ENCODE measurements at places on chromosomes 4 and X. TPM values are rescaled to one million over a fixed set of nuclear protein-coding genes. Genes with fewer than 3 reads are reported as not detected.

Gene SMS
- 27.2 TPM for total RNA-seq

Gene BGN
- total RNA-seq = not detected

GRCh38 chrX:56025872-56026571 is 206.1 kb upstream of the KLF8 start:
- no peaks in the 10 kb centered on the region for H3K36me3 ChIP-seq
- peaks cover 15% of the 10 kb centered on the region for H3K4me1 ChIP-seq
- no peak overlapping the region for H3K27ac ChIP-seq
- no peak overlapping the region for H3K4me3 ChIP-seq
- H3K27me3 ChIP-seq = no peaks in the 10 kb centered on the region
- no peak for DNase-seq

DNA sequence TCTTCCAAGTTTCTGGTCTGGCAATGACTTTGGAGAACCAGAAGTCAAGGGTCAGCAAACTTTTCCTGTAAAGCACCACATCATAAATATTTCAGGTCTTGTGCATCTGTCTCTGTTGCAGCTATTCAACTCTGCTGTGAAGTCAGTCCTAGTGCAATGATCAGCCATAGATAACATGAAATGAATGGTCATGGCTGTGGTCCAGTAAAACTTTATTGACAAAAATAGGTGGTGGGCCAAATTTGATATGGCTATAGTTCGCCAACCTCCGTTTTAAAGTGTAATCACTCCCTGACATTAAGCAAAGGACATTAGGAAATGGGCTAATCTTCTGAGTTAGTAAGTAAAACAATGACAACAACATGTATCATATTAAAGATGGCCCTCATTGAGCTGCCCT is 20.8 kb upstream of the SEL1L3 start:
- peaks cover 39% of the 10 kb centered on the region for H3K4me1 ChIP-seq
- H3K27me3 ChIP-seq = no peaks in the 10 kb centered on the region
- H3K36me3 ChIP-seq = no peaks in the 10 kb centered on the region

DNA sequence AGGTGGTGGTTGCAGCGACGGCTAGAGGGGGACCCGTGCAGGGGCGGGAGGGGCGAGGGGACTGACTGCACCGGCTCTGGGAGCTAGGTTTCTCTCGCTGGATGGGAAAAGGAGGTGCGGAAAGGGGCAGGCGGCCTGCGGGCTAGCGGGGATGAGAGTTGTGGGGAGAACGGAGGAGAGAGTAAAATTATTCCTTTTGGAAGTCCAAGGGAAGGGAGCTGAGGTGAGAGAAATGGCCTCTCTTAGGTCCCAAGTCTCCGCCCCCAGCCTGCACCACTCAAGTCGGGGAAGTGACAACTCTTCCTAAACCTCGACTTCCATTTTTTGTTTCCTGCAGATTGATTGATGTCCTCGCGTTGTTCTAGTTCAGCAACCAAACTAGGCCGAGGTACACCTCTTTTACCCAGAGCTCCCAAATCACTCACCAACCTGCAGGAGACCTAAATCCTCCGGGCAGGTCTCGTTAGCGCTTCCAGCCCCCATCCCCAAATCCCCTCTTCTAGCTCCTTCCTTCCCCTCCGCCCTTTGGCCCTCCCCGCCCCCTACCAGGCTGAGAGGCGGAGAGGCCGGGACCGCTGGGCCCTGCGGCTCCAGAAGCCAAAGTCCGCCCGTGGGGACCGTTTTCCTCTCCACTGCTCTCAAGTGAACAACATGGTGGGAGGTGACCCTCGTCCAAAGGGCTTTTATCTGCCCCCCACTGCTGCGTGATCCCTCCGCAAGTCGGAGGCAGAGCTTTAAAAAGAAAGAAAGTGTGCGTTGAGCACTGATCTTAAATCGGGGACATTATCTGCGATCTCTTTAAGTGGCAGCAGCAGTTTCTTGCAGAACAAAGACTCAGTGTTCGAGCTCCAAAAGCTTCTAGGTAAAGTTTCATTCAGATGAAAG is 7.3 kb downstream of the PITX2 start:
- no peak overlapping the region for H3K27ac ChIP-seq
- H3K27me3 ChIP-seq = peaks cover 88% of the 10 kb centered on the region
- no peak overlapping the region for H3K4me3 ChIP-seq
- H3K4me1 ChIP-seq = peaks cover 1% of the 10 kb centered on the region
- H3K36me3 ChIP-seq = no peaks in the 10 kb centered on the region

GRCh38 chrX:149248073-149248625 is 257.0 kb downstream of the IDS start:
- DNase-seq = no peak
- H3K4me3 ChIP-seq = no peak overlapping the region
- H3K36me3 ChIP-seq = no peaks in the 10 kb centered on the region
- H3K27me3 ChIP-seq = no peaks in the 10 kb centered on the region

DNA sequence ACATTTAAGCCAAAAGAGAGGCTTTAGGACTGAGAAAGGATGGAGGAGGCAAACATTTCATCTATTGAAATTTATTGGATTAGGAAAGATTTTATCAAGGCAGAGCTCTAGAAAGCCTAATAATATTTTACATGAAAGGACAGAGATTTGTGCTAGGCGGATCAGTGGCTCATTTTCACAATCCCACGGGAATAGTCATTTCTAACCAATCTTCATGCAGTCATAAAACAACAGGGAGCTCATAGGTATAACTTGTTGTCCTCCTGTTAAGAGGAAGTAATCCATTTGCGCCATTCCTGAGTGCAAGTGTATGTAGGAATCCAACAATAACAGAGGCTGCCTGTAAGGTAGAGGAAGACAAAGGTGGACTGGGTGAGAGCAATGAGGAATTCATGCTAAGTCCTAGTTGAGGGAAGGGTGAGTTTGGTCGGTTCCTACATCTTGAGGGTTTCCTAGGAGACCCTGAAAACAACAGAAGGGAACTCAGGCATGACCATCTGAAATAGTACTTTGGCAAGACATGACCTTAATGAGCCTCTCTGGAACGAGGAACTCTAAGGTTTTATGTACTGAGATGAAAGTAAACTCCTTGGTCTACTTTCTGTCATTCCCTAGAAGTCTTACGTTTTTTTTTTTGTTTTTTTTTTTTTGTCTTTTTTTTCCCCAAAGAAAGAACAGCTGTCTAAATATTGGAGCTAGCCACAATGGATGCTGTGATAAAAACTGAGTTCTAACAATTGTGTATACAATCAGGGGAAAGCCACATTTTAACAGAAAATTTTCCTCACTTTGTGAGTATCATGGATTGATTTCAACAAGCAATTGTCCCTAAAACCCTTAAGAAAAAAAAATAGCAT is 89.7 kb downstream of the GEMIN8 start:
- peaks cover 3% of the 10 kb centered on the region for H3K27me3 ChIP-seq
- no peak overlapping the region for H3K4me3 ChIP-seq
- peak; percentile 1 for DNase-seq
- H3K36me3 ChIP-seq = no peaks in the 10 kb centered on the region
- H3K4me1 ChIP-seq = peaks cover 10% of the 10 kb centered on the region

DNA sequence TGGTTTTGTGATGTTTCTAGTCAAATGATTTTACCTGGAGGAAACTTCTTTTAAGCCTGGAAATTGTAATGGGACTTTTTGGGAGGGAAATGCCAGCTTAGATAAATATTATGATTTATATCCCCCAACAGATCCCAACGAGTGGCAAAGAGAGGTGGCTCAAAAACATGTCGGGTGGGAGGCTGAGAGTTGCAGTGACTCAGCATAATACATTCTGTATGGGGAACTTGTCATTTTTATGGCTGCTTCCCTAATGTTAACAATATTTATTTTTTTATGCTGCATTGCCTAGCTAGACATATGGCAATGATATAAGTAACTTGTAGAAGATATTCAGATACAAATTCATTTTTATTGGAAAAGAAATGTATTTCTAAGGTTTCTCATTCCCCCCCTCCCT is 219.0 kb downstream of the ARHGAP10 start:
- no peak overlapping the region for H3K27ac ChIP-seq
- H3K36me3 ChIP-seq = no peaks in the 10 kb centered on the region
- DNase-seq = no peak
- H3K27me3 ChIP-seq = no peaks in the 10 kb centered on the region
- H3K4me3 ChIP-seq = no peak overlapping the region
